ENCODE measurements at places on chromosomes 1 and 21. TPM values are rescaled to one million over a fixed set of nuclear protein-coding genes. Genes with fewer than 3 reads are reported as not detected.

DNA sequence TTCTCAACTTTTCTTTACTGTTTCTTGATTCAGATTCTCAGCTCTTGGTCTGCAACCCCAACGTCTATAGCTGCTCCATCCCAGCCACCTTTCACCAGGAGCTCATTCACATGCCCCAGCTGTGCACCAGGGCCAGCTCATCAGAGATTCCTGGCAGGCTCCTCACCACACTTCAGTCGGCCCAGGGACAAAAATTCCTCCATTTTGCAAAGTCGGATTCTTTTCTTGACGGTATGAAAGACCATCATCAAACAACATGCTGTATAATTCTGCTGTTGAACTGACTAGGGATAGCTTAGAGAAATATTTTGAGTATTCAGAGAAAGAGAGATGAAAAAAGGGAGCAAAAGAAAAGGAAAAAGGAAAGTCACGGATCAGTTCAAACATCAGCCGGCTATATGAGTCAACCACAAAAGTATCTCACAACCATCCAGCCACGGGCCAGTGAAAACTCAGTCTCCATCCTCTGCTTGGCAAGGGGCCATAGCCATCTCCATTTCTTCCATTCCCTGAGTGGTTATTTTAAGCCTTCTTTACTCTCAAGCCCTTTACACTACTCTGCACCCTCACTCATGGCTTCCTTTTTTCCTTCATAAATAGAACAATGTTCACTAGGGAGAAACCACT lies 14.1 kb downstream of the DNASE2B start:
- no peak for DNase-seq

DNA sequence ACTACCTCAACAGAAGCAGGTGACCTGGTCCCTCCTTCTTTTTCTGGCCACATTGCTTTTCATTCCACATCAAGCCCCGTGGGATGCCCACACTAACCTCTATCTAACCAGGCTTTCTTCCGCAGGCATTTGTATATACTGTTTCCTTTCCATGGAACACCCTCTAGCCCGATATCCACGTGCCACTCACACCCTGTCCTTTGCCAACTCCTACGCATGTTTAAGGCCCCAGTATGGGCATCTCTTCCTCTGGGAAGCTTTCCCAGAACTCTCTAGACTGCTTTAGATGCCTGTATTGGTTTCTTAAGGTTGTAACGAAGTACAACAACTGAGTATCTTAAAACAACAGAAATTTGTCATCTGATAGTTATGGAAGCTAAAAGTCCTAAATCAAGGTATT lies 121.0 kb downstream of the TNR start:
- no peak for DNase-seq

DNA sequence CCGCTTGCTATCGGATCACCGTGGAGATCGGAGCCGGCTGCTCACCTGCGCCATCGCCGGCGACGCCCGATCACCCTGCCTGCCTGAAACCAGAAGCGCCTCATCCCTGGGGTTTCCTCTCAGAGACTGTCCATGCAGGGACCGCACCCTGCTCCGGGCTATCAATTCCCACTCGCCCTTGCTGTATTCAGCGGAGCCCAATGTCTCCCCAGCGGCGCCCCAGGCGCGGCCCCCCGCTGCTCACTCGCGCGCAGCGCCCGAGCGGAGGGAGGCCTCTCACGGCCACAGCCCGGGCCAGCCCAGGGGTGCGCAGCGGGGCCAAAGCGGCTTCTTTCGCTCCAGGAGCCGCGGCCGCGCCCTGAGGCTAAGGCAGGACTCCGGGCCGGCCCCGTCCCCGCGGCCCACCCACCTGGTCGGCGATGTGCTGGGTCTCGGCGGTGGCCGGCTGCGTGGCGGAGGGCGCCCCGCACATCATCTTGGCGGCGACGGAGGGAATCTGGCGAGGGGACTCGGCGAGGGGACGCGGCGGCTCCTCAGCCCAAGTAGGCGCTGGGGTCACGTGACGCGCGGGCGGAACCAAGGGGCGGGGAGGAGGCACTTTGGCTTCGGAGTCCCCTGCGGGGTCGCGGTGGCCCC lies at the start of gene CSTB:
Gene CSTB (minus strand): TSS at position 514 of the 636 bp plus-strand sequence. CDS start 39 bp downstream, at position 475.
- DNase-seq = peak; percentile 80

- no peak for DNase-seq
Observed at GRCh38 chr1:93490357-93490756, 42.4 kb downstream of the FNBP1L start.

- DNase-seq = no peak
Observed at GRCh38 chr1:28378906-28379305, 9.4 kb downstream of the PHACTR4 start.

DNA sequence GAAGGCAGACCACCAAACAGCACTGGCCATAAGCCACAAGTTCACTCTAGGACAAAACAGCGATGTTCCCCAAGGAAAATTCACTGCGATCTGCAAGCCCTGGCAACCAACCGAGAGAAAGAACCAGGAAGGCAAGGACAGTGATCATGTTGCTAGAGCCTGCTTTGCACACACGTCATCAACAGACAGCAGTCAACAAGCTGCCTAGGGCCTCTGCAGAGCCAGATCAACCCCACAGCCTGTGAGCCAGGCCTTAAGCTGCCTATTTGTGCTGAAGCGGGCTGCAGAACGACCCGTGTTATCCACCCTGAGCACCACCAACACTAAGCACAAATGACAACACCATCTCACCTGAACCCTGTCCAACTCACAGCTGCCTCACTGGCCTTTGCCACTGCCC lies 6.2 kb upstream of the YRDC start:
- DNase-seq = no peak

GRCh38 chr1:7574121-7575040 lies 196.7 kb upstream of the VAMP3 start:
- peak; percentile 60 for DNase-seq

The TRIM33 gene
- 19.3 TPM for polyA plus RNA-seq

- DNase-seq = no peak
Observed at GRCh38 chr1:186465946-186466345, 5.0 kb upstream of the PDC start.

DNA sequence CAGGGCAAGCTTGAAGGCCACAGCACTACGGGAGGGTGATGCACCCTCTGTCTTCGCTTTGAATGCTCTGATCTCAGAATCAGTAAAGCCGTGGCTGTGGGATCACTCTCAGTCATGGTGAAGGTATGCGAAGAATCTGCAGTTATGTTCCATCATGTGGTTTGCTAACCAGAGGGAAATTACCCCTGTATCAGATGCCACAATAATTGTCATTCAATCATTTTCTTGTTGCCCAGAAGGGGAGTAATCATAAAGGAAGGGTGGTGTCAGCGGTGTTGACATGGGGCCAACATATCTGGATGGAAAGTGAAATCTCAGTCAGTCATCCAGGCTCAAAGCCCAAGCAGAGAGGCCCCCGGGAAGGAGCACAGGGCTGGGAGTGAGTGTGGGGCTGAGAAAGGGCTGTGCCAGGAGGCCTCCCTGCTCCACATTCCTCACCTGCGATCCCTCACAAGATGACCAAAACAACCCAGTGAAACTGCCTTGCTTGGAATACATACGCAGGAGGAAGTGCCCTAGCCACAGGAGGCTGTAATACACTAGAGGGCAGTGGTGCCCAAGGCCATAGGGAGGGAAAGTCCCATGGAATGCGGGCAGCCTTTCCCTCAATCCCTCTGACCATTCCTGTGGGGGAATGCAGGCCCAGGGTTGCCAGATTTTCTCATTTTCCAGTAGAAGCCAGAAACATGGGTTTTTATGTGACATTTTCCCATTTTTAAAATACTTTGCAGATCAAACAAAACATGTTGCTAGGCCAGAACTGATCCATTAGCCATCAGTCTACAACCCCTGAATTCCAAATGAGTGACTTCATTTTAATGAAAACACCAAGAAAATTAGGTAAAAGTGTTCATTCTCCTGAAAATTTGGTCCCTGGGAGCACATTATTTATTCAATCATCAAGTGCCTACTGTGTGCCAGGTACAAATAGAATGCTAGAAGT lies 95.7 kb upstream of the VANGL1 start:
- peak; percentile 38 for DNase-seq

The IL23R gene
- not detected for polyA plus RNA-seq

The SLAMF7 gene
- 0.71 TPM for polyA plus RNA-seq

DNA sequence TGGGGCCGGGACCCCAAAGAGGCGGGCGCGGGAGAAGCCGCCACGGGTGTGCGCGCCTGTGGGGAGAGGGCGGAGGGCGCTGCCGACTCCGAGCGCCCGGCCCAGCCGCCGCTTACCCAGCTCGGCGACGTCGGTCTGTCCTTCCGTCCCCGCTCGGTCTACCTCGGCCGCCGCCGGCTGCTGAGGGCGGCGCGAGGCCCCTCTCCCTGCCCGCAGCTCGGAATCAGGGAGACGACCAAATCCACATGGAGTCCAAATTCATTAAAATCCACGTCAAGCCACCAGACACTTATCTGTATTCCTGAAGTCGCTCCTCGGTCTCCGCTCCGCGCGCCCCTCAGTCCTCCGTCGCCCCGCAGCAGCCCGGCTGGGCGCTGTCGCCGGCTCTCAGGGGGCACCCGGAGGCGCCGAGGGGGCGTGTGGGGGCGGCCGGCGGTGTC lies 637 bp downstream of the PLXNA2 start:
- no peak for DNase-seq

- DNase-seq = no peak
Observed at GRCh38 chr1:167060141-167061072, 29.8 kb downstream of the GPA33 start.

GRCh38 chr1:1351511-1352427 lies 2.6 kb upstream of the DVL1 start:
- peak; percentile 74 for DNase-seq

DNA sequence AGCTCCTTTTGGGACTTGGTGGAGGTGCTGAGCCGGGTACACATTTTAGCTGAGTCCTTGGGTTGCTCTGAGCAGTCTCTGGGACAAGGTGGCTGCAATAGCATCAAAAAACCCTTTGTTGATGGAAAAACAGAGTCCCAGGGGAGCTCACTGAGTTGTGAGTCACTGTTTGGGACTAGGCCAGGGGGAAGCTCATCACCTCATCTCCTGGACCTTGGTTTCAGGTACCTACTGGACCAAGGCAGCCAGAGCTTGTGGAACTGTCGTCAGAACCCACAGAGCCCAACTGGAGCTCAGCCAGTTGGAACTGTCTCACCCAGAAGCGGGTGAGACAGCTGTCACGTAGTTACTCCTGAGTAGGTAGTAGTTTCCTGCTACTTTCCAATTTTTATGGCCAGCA lies 146.7 kb downstream of the HLX start:
- DNase-seq = no peak

The ID3 gene
- polyA plus RNA-seq = 55.0 TPM

- no peak for DNase-seq
Observed at GRCh38 chr1:205199931-205200299, 11.6 kb downstream of the DSTYK start.

GRCh38 chr1:55048453-55049270 lies 9.3 kb downstream of the PCSK9 start:
- no peak for DNase-seq

DNA sequence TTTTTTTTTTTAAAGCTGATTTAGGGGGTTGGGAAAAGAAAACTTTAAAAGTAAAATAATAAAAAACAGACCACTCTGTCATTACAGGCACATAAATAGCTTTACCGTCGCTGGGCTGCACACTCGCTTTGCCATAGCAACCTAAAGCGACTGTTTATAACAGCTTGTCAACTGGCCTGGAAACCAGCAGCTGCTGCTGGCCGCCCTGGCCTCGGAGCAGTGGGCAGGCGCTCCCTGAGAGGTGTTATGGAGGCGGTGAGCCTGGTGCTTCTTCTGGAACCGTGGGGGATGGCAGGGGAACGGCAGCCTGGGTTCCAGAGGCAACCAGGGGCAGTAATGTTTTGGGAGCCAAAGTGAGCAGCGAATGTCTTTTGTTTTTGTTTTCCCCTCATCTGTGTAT lies 45.7 kb downstream of the ATP2B4 start:
- peak; percentile 88 for DNase-seq

GRCh38 chr1:53626616-53627015 lies 112.3 kb downstream of the GLIS1 start:
- no peak for DNase-seq

The OR2L8 gene
- polyA plus RNA-seq = not detected

DNA sequence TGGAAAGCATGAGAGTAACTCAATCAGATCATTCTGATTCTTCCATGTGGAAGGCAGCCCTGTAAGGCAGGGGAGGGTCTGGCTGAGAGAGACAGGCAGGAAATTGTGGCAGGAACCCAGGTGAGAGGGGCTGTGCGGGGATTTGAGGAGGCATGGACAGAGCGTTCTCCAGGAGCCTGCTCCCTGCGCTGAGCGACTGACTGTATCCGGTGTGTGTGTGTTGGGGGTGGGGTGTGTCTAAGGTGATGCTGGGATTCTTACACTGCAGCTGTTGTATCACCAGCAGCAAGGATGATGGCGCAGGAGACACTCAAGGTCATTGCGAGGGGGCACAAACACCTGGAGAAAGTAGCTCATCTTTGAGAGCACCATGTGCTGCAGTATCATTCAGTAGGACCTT lies 128.5 kb downstream of the RHOU start:
- DNase-seq = no peak

DNA sequence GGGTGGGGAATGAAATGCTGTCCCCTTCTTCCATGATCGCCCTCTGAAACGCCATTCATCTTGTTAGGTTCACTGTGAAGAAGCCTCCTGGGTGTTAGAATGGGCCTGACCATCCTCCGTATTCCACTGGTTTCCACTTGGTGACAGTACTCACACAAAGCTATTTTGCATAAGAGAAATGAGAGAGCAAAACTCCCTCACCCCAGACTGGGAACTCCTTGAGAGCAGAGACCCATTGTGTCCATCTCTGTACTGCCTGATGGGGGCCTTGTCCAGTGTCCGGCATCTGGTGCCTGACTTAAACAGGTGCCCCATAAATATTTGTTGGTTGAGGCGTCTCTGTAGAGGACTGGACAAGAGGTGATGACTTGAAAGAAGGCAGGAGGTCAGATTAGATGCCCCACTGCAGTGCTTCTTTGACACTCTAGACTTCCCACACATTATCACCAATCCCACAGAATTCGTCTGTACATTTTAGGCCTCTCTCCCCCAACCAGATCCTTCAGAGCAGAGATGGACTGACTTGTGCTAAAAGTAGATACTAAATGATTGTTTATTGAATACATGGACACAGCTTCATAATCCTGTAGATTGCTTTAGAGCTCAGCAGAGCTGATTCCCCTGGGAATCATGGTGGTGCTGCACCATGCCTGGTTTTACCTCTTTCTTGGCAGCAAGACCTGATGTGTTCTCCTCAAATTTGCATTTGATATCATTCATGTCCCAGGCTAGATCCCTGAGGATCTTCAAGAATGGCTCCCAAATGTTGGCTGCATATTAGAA lies 22.4 kb upstream of the KCNA2 start:
- no peak for DNase-seq

- peak; percentile 56 for DNase-seq
Observed at GRCh38 chr1:65059930-65060538, 88.0 kb upstream of the AK4 start.

The OR2L5 gene
- polyA plus RNA-seq = not detected

The ALG14 gene
- polyA plus RNA-seq = 5.5 TPM

The IFI44 gene
- 8.5 TPM for polyA plus RNA-seq

The CCDC17 gene
- polyA plus RNA-seq = 1.8 TPM

GRCh38 chr1:155064111-155064831 lies 731 bp downstream of the EFNA4 start:
- no peak for DNase-seq

GRCh38 chr1:84174051-84174556 lies 30.0 kb downstream of the PRKACB start:
- no peak for DNase-seq

GRCh38 chr21:42857216-42857615 lies 22.1 kb downstream of the WDR4 start:
- no peak for DNase-seq
